ENCODE measurements at places on chromosomes 5 and 9.

DNA sequence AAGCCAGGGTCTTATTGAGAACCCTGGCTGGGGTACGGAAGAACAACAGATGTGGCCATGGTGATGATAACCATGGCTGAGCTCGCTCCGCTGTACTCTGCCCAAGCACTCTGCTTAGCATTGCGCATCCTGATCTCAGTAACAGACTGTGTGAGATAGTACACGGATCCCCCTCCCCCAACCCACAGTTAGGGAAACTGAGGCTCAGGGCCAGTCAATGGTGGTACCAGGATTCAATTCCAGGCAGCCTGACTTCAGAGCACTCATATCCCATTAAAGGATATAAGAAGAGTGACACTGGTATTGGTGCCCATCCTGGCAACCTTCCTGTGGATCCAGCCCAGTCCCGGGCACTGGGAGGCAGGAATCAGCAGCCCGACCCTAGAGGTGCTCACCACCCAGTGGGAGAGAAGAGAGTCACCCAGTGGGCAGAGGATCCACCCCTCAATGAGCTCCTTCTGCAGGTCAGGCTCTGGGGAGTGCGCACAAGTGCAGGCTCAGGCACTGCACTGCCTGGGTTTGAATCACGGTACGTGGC, 26.5 kb upstream of the KIF12 start:
- no peak for DNase-seq

GRCh38 chr5:113503146-113503545, 10.3 kb upstream of the YTHDC2 start:
- DNase-seq: no peak

- no peak for DNase-seq
Measured at GRCh38 chr9:133393399-133393798, 17.2 kb downstream of the STKLD1 start.

DNA sequence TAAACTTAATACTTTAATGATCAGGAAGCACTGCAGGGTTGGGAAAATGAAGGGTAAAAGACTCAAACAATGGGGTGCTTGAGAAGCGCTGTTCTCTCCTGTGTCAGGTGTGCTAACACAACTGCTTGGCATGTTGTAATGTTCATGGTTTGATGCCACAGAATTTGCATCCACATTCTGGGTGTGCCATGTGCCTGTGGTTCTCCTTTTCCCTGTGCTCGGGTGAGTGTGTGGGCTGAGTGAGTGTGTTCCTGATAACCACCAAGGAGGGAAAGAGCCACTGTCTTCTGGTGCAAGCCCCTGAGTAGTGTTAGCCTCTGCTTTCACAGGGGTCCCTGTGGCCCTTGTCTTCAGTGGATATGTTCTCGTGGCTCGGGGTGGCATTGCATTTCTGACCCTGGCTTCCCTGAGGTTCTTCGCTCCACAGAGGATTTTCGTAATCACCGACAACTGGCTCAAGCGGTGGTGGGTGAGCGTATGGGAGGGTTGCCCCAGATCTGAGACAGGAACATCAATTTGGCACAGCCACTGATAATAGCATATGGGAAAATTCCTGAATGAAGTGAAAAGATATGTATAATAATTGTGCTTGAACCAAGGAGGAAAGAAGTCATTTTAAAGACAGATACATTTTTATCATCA, 102.0 kb downstream of the MVB12B start:
- DNase-seq: no peak

GRCh38 chr5:13218518-13218917, 726.0 kb downstream of the DNAH5 start:
- peak; percentile 14 for DNase-seq

GRCh38 chr9:22514871-22515270, 68.2 kb downstream of the DMRTA1 start:
- no peak for DNase-seq

DNA sequence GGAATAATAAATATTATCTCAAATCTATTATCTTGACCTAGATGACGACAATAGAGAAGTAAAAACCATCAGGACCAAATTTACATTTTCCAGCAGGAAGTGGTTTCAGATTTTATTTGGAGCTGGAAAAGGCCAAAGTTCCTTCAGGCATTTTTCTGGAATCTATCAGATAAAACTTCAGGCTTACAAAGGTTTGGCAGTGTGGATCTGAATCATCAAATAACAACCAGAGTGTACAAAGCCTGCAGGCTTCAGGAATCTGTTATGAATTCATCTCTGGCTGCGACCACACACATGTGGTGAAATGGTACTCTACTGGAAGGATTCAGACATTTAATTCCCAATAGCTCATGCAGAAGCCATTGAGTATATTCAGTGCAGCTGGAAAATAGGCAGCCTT, 726.4 kb upstream of the GRAMD2B start:
- DNase-seq: no peak

- DNase-seq: no peak
Measured at GRCh38 chr9:128499920-128500319, 4.6 kb upstream of the GLE1 start.

GRCh38 chr5:77239126-77239741, 28.8 kb downstream of the PDE8B start:
- DNase-seq: no peak

GRCh38 chr5:4083591-4084337, 488.1 kb downstream of the IRX1 start:
- no peak for DNase-seq

DNA sequence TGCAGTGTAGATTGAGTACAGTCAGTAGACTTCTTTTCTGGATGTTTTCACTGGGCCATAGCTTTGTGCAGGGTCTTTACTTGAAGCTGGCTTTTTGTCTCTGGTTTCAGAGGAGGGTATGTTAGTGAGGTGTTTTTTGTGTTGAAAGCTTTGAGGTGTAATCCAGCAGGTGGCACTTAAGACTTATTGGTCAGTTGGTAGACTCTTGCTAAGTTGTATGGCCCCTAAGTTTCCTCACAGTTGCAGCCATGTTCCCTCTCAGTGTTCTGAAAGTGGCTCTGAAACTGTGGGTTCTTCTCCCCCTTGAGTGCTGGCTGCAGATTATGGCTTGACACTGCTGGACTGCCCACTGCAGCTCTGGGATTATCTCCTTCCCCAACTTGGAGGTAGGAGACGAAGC, 55.7 kb upstream of the SLC44A1 start:
- DNase-seq: no peak

DNA sequence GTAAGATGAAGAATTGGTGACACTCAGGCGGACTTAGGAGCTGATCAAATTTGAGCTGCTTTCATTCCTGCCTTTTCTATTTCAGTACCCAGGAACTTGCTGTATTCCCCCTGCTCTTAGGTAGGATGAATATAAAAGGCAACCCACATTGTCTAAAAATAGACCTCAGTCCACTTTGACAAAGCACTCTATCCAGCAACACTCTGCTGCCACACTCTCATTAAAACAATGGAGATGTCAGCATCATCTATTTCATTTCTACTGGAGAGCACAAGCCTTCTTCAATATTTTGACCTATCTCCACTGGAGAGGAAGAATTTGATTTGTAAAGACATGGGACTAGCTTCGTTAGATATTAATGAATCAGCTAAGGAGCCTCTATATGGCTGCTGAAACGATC, 468.4 kb downstream of the PTPRD start:
- DNase-seq: no peak

DNA sequence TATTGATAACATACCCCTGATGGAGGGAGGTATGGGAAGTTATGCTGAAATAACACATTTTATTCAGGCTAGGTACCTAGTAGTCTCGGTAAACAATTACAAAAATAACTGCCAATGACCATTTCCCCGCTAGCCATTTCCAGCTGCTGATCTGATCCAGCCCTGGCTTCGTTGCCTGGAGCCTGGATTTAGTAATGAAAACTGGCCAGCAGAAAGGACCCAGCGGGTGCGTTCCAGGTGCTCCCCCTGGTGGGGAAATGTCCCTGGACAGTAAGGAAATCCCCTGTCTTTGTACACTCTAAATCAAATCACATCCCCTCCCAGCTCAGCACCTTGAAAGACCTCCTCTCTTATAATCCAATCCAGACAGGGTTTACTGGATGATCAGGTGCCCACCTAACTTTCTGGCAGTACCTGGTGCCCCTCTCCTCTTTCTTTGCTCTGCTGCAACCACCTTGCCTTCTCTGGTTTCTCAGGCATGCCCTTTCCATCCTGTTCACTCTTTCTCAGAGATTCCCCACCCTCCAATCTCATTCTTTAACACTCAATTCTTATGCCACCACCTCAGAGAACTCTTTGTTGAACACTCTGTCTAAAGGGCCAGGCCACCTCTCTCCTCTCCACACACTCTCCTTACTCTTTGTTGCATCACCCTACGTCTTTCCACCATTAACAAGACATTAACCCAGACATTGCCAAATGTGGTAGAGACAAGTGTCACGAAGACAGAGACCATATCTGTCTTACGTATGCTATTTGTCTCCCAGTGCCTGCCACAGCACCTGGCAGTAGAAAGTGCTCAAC, 50.1 kb upstream of the SMAD5 start:
- DNase-seq: peak; percentile 62

DNA sequence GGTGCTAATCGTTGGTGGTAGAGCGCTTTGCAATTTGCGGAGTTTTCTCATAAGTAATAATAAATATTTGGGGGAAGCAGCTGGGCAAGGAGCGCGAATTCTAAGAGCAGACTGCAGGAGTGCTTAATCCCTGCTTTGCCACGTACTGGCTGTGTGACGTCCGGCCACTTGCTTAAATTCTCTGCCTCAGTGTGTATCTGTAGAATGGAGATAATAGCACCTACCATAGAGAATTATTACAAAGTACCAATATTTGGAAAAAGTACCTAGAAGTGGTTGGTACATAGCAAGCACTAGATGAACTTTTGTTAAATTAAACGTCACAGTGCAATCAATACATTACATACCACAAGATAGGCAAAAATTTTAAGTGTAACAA, 598 bp upstream of the TMED7 start:
- no peak for DNase-seq

All from D341Med (cell line).